Lung (tissue), 17 donors: ENCODE measurements at places on chromosomes 4 and X.

DNA sequence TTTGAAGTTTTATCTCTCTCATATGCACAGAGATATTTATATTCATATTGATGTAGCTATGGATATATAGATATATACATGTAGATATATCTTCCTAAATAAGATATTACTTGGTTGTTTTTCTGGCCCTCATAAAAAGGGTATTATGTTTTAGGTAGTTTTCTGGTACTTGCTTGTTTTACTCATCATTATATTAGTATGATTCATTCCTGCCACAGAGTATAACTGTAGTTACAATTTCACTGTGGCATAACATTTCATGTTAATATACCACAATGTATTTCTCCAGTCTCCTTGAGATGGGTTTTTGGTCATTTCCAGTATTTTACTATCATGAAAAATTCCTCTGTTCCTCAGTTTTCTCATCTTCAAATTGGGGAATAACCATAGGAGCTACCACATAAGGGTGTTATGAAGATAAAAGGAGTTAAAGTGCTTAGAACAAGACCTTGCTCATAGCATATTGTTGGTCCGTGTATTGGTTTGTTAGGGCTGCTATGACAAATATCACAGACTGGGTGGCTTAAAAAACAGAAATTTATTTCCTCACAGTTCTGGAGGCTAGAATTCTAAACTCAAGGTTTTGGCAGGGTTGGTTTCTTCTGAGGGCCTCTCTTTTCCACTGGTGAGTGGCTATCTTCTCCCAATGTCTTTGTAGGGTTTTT is 129.7 kb downstream of the TMEM164 start:
- no peak for DNase-seq

DNA sequence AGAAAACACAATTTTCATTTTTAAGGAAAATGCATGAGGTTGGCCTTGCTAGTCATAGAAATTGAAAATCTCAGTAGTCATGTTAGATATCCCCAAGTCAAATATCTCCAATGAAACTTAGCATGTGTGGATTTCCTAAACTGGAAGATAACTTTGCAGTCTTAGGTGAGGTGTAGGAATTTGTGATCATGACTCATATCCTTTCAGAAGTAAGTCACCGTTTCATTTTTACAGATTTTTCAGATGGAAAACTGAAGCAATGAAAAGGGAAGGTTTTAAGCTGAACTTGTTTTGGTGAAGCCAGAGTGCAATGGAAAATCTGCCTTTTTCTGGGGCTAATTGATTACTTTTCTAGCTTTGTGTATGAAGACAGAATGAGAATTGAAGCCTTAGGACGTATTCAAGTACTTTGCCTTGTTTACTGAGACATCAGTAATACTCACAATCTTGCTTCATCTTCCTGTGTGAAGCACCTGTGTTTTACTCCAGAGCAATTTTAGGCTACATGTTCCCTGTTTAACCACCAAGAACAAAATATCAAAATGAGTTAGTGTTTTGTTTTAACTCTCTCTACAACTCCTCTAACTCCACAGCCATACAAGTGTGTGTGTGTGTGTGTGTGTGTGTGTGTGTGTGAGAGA is 1662.8 kb upstream of the ADGRL3 start:
- no peak for DNase-seq

DNA sequence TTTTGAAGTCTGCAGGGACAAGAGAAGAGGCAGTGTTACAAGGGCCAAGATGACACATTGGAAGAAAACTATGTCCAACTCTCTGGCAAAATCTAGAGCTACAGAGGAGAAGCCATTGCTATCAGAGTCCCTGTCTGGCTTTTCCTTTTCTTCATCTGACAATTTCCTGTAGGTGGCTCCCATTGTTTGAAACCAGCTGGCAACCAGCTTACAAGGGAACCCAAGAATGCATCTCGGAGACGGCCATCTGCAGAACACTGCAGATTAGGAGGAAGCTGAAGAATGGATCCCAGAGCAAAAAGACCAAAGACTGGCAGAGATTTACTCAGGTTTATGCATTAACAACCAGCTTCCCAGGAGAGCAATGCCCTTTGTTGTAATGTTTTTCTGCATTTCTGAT is 216.2 kb upstream of the CTSO start:
- DNase-seq = no peak

DNA sequence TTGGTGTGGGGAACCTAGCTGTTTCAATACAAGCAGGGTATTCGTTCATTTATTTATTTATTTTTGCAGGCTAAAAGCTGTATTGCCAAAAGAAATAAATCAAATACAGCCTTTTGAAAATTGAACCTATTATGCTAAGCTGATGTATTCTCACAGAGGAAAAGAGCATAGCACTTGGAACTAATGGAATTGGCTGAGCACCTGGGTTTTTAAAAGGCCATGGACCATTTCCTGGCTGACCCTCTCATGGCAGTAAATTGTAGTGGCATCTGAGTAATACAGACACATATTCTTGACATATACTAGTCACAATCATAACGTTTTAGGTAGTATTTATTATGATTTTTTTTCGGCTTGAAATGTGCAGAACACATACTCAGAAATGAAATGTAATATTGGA is 71.8 kb upstream of the ALG13 start:
- no peak for DNase-seq

DNA sequence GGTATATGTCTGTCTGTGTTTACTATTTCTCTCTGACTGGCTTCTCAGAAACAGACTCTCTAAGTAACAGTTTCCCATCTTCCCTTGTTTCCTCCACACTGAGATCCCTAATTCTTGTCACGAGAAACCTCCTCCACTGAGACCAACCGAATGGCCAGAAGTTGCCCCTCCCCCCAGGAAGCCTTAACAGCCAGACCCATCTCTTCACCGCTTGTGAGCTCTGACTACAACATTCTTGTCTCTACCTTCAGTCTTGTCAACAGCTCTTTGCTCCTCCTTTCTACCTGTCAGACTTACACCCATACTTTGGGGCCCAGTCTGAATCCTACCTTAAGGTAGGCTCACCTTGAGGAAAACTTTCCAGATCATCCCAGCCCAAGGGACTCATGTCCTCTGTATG is 90.8 kb downstream of the NHSL2 start:
- no peak for DNase-seq

DNA sequence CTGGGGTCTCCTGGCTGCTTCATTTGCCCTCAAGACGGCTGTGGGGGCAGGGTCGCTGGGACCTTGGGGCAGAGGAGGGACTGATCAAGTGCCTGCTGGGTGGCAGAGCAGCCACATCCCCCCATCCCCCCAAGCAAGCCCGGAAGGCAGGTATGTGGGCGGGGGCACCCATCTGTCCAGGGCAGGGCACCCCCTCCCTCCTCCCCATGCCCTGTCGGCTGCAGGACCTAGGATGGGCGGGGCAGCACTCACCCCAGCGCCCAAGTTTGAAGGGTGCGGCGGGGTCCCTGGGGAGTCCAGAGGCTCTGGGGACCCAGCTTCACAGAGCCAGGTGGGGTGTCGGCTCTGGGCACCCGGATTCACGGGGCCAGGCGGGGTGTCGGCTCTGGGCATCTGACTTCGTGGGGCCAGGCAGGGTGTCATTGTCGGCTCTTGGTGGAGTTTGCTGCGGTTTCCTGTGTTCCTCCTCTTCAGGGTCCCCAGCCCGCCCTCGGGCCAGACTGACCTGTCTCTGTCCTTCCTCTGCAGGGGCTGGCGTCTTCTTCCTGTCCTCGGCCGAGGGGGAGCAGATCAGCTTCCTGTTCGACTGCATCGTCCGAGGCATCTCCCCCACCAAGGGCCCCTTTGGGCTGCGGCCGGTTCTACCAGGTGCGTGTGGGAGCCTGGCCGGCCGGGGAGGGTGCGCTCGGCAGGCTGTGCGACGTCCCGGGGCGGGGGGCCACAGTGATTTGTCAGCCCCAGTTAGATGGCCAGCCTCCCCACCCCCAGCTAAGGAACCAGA is 22.1 kb downstream of the DOK7 start:
- no peak for DNase-seq

GRCh38 chr4:158538176-158538575 is 16.5 kb downstream of the RXFP1 start:
- DNase-seq = no peak

GRCh38 chr4:40211224-40212185 is 14.7 kb downstream of the RHOH start:
- no peak for DNase-seq

- no peak for DNase-seq
Observed at GRCh38 chr4:37839426-37839825, 12.9 kb downstream of the PGM2 start.

DNA sequence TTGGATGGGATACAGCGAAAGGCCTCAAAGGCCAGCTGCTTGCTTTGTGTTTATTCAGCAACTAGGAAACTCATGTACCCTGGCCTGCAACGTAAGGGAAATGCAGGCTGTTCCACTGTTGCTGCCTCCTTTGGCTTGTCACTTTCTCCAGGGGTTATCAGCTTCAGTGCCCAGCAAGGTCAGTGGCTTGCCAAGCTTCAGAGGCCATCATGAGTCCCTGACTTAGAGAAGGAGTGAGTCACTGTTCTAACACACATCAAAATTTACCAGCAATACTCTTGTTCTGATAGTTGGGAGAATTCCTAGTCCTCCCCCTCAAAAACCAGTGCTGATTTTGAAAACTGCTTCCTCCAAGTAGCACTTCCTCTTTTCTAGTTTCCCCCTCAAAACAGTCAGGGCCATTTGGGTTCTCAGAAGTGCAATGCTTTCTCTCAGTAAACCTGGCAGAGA is 250.8 kb downstream of the ARHGAP24 start:
- peak; percentile 50 for DNase-seq
